ENCODE measurements at places on chromosomes 7 and 10. TPM values are rescaled to one million over a fixed set of nuclear protein-coding genes. Genes with fewer than 3 reads are reported as not detected.
A peak's percentile ranks its signal among the peaks of the same experiment; 100 is the strongest.

DNA sequence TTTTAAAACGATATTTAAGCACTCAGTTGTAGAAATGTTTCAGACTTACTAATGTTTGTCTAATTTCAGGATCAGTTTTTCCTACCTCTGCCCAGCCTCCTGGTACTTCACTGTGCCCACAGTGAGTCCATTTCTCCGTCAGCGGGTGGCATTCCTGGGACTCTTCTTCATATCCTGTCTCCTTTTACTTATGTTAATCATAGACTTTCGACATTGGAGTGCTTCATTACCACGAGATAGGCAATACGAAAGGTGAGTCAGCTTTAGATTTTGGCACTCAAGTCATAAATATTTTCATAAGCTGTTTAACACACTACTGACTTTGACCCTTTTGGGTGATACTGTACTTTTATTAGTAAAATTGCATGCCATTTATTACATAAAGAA lies 2.1 kb downstream of the ENTPD7 start:
- peak; percentile 88 for DNase-seq

GRCh38 chr7:150981644-150982043 lies 3.5 kb upstream of the KCNH2 start:
- no peak for DNase-seq

- DNase-seq, result peak; percentile 59
Measured at GRCh38 chr7:128863433-128863989, 855 bp downstream of the ATP6V1F start.

DNA sequence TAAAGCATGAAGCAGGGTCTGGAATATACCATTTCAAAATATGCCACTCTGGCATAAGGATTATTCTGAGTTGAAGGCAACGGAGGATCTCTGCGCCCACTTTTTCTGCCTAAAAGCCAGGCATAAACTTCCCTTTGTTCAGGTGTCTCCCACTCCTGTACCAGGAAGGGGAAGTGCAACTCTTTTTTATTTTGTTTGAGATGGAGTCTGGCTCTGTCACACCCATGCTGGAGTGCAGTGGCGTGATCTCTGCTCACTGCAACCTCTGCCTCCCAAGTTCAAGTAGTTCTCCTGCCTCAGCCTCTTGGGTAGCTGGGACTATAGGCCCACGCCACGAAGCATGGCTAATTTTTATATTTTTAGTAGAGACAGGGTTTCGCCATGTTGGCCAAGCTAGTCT lies 18.2 kb downstream of the SVIL start:
- no peak for DNase-seq

DNA sequence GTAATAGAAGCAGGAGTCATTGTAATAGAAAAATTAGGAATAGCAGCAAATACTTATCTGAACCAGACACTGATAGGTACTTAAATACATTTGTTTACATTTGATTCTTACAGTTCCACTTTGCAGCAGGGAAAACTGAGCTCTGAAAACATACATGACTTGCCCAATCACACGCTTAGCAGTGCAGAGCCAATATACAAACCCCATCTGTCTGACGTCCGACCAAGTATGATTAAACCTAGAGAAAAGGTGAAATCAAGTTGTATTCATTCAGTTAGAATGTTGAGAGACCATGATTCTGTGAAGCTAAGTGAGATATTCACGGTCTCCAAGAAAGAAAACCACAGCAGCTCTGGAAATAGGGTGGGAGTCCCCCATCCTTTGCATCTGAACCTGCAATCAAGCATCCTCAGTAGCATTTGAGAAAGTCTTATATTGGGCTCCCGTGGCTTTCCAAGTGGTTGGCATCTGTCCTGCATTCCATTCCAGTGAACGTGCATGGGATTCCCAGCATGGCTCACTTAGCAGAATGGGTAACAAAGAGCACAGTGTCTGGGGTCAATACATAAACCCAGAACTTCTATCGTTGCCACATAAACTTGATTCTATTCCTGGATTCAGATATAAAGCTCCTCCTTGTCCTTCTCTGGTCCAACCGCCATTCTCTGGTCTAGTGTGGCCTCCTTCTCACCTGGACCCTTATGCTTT lies 148.7 kb upstream of the RSU1 start:
- DNase-seq, result peak; percentile 99

DNA sequence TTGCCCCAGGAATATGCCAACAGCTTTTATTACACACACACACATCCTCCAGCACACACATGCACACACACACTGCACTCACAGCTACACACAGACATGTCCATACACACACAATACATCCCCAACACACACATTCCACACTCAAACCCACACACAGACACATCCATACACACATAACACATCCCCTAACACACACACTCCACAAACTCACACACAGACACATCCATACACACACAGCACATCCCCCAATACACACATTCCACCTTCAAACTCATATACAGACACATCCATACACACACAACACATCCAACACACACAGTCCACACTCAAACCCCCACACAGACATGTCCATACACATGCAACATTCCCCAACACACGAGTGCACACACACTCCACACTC lies 19.1 kb downstream of the SH3PXD2A start:
- no peak for DNase-seq

GRCh38 chr7:17016402-17017010 lies 134.7 kb upstream of the AGR3 start:
- DNase-seq, result no peak

DNA sequence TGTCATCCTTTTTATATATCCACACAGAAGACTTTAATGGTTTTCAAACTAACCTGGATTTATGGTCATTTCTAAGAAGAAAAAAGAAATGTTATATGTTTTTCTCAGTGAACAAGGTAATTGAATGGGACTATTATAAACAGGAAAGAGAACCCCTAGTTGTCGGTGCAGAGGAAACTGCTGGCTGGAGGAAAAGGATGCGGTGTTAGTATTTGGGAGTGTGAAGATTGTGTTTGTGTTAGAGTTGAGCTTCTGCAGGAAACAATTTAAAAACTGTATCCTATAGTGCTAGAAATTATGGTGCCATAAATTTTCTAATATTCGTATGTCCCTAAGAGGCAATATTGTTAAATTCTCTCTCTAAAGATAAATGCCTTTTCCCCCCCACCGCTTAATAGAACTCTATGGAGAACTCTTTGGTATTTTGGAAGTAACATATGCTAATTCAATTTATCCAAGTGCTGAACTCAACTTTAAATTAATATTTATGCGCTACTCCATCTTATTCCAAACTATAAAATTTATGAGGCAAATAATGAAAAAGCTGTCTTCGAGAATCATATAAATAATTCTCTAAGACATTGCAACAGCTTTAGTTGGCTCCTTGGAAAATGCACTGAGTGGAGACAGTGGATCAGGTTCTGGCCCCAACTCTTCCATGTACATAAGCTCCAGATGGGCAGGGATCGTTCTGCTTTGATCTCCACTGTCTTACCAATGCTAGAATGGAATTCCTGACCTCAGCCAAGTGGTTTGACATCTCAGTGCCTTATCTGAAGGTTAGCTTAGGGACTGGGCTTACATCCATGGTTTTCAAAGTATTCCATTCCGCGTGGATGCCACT lies 5.6 kb downstream of the BZW2 start:
- DNase-seq, result no peak

GRCh38 chr10:6388261-6388893 lies 185.6 kb downstream of the PFKFB3 start:
- DNase-seq, result no peak

Gene MRPL43
- 92.5 TPM for total RNA-seq

Gene DYDC2
- total RNA-seq, result 0.12 TPM

Gene AGBL3
- total RNA-seq, result 1.9 TPM
